Left kidney (tissue), 8 donors: ENCODE measurements at places on chromosomes 6 and 20.
A peak's percentile ranks its signal among the peaks of the same experiment; 100 is the strongest.

- DNase-seq = no peak
Observed at GRCh38 chr6:89951574-89952104, 57.4 kb downstream of the GJA10 start.

DNA sequence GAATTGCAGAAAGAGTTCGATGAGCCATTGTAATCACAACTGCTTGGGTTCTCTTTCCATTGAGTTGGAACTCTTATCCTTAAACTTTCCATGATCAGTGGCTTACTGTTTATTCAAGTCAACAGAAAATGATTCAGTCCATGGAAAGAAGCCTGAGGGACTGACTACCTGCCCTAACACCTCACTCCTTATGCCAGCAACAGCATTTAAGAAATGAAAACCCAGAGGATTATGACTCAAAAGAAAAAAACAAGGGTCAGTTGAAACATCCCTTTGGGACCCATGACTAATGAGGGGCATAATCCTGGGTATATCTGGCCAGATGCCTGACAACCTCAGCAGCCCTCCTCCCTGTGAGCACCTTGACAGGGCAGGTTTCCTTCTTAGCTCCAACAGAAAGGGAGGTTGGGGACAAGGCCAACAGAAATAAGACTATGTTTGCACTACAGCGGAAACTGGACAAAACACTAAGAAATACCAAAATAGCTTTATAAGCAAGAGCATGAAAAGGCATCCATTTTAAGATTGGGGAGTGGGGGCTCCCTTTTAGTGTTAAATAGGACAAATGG is 106.7 kb downstream of the MAP3K5 start:
- no peak for DNase-seq

DNA sequence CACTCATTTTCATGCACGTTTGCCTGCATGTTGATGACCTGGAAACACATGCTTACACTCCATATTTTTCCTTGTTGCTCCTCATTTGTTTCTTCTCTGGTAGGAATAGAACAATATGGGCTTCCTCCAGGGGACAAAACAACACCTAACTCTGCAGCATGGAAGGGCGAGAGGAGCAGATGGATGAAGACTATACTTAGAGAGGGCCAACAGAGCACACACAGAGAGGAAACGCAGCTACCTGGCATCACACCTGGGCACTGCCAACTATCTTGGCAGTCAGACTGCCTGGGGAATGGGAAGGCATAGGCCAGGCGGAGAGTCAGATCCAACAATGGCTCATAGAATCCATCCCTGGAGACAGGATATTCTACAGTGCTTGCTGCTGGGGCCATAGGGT is 290.9 kb downstream of the CD83 start:
- DNase-seq = no peak

DNA sequence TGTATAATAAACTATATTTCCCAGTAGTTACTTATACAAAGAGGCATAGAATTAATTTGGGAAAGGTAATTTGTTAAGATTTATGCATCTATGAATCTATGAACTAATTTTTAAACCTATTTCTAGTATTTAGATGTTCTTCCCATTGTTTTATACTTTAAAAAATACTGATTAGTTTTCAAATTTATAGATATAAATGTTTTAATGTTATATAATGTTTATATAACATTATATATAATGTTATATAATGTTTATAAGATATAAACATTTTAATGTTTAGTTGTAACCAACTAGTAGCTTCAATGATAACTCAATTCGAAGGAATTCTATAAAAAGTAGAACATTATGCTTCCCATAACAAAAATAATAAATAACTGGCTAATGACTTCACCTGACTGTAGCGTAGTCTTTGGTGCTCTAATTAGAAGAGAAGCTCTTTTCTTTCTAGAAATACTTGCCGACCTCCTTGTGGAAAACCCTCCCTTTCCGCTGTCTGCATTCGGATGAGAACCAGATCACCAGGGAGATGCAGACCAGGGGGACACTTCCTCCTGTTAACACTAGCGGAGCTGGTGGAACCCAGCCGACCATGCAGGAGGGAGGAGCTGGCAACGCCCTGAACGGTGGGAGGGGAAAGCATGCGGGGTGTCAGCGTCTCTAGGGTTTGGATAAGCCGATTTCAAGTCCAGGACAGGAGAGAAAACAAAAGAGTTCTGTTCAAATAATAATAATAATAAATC is 158.4 kb downstream of the OR2B2 start:
- peak; percentile 76 for DNase-seq

DNA sequence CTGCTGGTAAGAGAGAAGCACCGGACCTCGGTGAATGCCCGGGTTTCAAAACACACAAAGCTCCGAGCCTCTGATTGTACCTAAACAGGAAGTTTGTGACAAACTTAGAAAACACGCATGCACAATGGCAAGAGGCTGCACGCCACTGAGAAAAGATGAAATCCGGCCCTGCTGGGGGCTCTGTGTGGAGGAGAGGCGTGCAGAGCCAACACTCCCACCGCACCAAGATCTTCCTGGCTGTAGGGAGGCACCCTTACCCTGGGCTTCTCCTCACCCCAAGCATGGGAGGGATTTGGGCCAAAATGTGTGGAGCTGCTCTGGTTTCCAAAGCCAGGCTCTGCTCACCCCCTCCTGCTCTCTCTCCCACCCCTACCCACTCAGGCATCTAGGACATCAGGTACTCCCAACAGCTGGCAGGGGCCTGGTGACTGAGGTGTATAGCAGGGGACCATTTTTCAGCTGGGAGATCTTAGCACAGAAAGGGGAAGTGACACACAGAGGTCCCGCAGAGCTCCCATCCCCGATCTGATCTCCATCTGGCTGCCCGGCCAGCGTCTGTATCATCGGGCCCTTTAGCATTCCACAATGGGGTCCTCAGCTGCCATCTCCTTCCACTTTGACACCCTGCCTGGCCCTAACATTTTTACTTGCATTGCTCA is 84.2 kb downstream of the TRERF1 start:
- no peak for DNase-seq

- no peak for DNase-seq
Observed at GRCh38 chr20:51284871-51285270, 257.6 kb downstream of the NFATC2 start.
